Panc1 (cell line): ENCODE measurements at places on chromosomes 3 and 15. TPM values are rescaled to one million over a fixed set of nuclear protein-coding genes. Genes with fewer than 3 reads are reported as not detected.

GRCh38 chr3:175338775-175339535, 479.8 kb downstream of the NAALADL2 start:
- peak; percentile 30 for DNase-seq
- H3K4me3 ChIP-seq: no peak overlapping the region
- no peak overlapping the region for H3K27ac ChIP-seq
- no peaks in the 10 kb centered on the region for H3K27me3 ChIP-seq
- H3K4me1 ChIP-seq: no peaks in the 10 kb centered on the region
- H3K36me3 ChIP-seq: no peaks in the 10 kb centered on the region

DNA sequence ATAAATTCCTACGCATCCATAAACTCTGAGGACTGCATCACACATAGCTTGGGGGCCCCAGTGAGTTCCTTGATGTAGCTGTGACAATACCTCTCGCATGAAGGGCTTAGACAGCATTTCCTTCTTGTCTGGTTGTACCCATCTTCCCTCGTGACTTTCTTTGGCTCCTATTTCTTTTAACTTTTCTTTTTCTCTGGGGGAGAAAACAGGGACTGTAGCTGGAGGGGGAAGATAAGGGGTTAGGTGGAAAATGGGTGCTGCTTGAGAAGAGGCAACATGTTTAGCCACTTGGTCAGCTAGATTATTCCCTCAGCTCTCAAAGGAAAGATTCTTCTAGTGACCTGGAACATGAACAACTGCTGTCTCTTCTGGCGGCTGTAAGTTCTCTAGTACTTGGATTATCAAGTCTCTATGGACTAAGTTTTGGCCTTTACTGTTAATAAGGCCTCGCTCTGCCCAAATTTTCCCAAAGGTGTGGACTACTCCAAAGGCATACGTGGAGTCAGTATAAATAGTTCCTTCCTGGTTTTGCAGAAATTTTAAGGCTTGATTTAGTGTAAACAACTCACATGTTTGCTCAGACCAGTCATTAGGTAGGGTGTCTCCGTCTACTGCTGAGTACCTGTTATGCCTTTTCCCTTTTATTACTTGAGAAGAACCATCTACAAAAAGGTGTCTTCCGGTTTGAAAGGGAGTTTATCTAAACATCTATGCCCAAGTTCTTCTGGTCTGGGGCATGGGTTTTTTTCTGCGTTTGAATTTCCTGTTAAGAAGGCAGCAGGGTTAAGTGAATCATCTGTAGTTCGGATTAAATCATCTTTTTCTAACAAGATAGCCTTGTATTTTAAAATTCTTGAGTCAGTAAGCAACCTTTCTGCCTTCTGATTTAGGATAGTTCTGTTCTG, 21.0 kb upstream of the ATG7 start:
- H3K27ac ChIP-seq: no peak overlapping the region
- H3K36me3 ChIP-seq: no peaks in the 10 kb centered on the region
- no peak overlapping the region for H3K4me3 ChIP-seq
- no peaks in the 10 kb centered on the region for H3K27me3 ChIP-seq
- H3K4me1 ChIP-seq: no peaks in the 10 kb centered on the region

- DNase-seq: no peak
- H3K36me3 ChIP-seq: no peaks in the 10 kb centered on the region
- no peak overlapping the region for H3K27ac ChIP-seq
- H3K4me3 ChIP-seq: no peak overlapping the region
- no peaks in the 10 kb centered on the region for H3K4me1 ChIP-seq
Observed at GRCh38 chr3:66419036-66419435, 81.8 kb downstream of the LRIG1 start.

DNA sequence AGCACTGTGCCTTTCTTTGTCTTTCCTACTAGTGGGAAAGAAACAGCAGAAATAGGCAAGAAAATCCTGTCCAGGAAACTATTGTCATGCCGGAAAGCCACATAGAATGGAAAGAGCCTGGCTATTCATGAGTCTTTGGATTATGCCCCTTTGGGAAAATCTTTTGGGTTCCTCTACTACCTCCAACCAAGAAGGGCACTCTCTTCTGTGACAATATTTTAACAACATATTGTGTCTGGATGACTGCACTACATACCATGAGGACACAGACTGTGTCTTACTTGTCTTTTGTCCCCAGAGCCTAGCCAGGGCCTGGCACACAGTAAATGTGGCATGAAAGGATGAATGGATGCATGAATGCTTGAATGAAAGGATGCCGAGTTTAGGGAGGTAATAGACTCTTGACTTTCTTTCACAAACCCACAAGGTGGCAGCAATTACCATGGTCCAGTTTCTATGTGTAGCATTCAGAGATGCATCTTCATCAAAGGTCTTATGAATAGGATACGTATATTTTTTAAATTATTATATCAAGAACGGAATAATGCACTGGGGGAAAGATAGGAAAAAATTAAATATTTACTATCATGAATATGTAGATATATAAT, 30.3 kb downstream of the ARL14 start:
- peak overlapping the region; percentile 3; the same call in 1 of the 2 replicates for H3K27ac ChIP-seq
- no peak overlapping the region for H3K4me3 ChIP-seq
- no peaks in the 10 kb centered on the region; the same call in 1 of the 2 replicates for H3K27me3 ChIP-seq
- DNase-seq: peak; percentile 38
- no peaks in the 10 kb centered on the region for H3K36me3 ChIP-seq

DNA sequence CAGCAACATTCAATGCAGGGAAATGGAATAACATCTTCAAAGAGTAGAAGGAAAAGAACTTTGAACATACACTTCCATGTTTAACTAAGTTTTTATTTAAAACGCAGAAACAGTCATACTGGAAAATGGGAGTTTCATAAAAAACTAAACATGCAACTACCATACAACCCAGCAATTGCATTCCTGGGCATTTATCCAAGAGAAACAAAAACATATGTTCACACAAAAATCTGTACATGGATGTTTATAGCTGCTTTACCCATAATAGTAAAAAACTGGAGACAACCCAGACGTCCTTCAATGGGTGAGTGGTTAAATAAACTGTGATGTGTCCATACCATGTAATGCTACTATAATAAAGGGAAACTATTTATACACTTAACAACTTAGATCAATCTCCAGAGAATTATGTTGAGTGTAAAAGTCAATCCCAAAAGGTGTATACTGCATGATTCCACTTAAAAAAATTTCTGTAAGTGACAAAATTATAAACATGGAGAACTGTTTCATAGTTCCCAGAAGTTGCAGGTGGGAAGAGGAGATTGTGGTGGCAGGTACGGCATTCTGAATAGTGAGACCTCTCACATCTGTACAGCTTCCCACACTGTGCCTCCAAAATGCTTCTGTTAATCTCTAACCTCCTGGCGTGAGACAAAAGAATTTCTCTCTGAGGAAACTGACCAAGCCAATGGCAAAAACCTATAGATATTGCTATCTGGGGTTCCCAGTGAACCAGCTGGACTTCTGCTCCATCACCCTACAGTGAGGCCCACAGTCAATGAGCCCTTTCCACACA, 23.1 kb downstream of the ISG20 start:
- H3K27ac ChIP-seq: no peak overlapping the region
- DNase-seq: no peak
- H3K36me3 ChIP-seq: no peaks in the 10 kb centered on the region
- H3K27me3 ChIP-seq: peaks cover 4% of the 10 kb centered on the region; the same call in 1 of the 2 replicates

- no peak overlapping the region for H3K27ac ChIP-seq
- no peaks in the 10 kb centered on the region for H3K27me3 ChIP-seq
- no peaks in the 10 kb centered on the region for H3K36me3 ChIP-seq
- H3K4me3 ChIP-seq: no peak overlapping the region
- no peaks in the 10 kb centered on the region for H3K4me1 ChIP-seq
Observed at GRCh38 chr3:39814007-39814406, 4.6 kb downstream of the MYRIP start.

- H3K36me3 ChIP-seq: peaks cover 6% of the 10 kb centered on the region
- no peaks in the 10 kb centered on the region for H3K27me3 ChIP-seq
- no peak overlapping the region for H3K4me3 ChIP-seq
- H3K27ac ChIP-seq: no peak overlapping the region
- DNase-seq: no peak
Observed at GRCh38 chr3:10238345-10239183, 9.7 kb upstream of the TATDN2 start.

- no peak overlapping the region for H3K27ac ChIP-seq
- no peaks in the 10 kb centered on the region for H3K27me3 ChIP-seq
- H3K4me3 ChIP-seq: no peak overlapping the region
Observed at GRCh38 chr3:189132839-189133238, 38.9 kb upstream of the TPRG1 start.

DNA sequence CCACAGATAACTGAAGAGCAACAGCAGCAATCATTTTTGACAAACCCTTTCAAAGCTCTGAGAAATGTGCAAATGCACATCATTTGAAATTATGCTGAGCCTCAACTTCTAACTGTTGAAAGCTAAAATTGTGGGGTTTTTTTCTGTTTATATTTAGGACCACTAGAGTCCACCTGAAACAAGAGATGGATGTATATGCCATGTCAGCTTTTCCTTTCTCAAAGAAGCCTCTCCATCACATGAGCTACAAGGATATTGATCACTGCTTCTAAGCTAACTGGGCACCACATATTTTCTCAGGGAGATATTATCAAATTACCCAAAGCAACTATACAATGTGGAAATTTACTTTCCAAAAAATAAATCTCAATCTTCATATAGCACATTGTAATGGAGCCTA, 498.6 kb upstream of the ZNF385D start:
- H3K4me3 ChIP-seq: no peak overlapping the region
- H3K4me1 ChIP-seq: no peaks in the 10 kb centered on the region
- no peak for DNase-seq
- no peak overlapping the region for H3K27ac ChIP-seq
- H3K36me3 ChIP-seq: no peaks in the 10 kb centered on the region

DNA sequence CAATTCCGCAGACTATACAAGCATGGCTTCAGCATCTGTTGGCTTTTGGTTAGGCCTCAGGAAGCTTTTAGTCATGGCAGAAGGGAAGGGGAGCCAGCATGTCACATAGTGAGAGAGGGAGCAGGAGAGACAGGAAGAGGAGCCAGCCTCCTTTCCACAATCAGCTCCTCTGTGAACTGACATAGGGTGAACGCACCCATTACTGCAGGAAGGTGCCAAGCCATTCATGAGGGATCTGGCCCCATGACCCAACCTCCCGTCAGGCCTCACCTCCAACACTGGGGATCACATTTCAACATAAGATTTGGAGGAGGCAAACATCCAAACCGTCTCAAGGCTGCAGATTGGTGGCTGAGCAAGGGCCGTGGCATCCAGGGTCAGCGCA, 106.3 kb downstream of the LRRK1 start:
- DNase-seq: no peak
- H3K4me1 ChIP-seq: no peaks in the 10 kb centered on the region
- H3K36me3 ChIP-seq: peaks cover 8% of the 10 kb centered on the region
- H3K27me3 ChIP-seq: no peaks in the 10 kb centered on the region
- H3K27ac ChIP-seq: no peak overlapping the region

- H3K36me3 ChIP-seq: no peaks in the 10 kb centered on the region
- no peaks in the 10 kb centered on the region for H3K27me3 ChIP-seq
- no peak overlapping the region for H3K27ac ChIP-seq
- no peak overlapping the region for H3K4me3 ChIP-seq
- H3K4me1 ChIP-seq: no peaks in the 10 kb centered on the region
Observed at GRCh38 chr3:14210290-14210688, 31.7 kb downstream of the LSM3 start.

- H3K4me3 ChIP-seq: no peak overlapping the region
- no peaks in the 10 kb centered on the region for H3K4me1 ChIP-seq
- H3K27ac ChIP-seq: no peak overlapping the region
Observed at GRCh38 chr3:184665101-184665500, 46.8 kb downstream of the MAGEF1 start.

DNA sequence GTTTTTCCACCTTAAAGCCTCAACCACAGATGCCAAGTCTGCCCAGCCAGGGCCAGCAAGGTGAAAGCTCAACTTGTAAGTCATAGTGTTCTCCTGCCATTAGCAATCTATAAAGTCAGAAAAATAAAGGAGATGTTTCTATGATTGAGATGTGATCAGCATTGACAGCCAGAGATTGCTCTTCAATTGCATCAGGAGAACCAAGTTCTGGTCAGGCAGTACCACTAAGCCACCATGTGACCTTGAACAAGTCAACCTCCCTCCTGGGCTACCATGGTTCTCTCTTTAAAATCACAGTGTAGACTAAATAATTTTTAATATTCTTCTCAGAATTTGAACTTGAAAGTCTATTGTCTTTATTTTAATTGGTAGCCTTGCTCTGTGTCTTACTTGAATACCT, 220.3 kb upstream of the HES1 start:
- DNase-seq: no peak
- H3K36me3 ChIP-seq: no peaks in the 10 kb centered on the region
- no peak overlapping the region for H3K4me3 ChIP-seq
- no peak overlapping the region for H3K27ac ChIP-seq

DNA sequence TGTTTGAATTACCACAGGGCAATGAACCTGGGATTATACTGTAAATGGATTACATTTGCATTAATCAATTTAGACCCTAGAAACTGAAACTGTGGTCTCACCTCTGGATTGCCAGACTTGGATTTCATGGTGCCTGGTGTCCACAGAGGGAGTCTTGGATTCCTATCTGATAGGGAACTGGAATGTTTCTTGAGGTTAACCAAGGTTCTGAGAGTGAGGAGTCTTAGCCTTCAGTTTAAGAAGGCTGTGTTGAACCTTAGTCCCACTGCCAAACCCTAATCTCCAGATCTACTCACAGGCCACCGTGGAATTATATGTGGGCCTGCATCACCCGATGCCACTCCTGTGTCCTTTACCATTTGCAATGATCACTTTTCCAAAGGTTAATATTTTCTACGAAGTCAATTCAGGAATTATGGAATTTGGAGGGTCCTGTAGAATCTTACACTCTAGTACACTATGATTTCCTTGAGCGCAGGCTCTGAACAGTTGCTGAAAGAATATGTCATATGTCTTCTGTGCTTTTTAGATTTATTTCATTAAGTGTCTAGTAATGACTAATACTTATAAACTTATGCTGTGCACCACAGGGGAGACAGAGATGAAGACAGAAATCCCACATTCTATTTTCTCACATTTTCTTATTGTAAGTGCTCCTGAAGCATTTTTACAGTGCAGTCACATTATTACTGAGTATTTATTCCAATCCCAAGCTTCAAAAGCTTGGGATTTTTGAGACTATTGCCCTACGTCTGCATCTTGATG, 87.9 kb downstream of the EFL1 start:
- H3K27me3 ChIP-seq: no peaks in the 10 kb centered on the region
- DNase-seq: no peak
- H3K27ac ChIP-seq: no peak overlapping the region
- H3K4me3 ChIP-seq: no peak overlapping the region

- H3K4me1 ChIP-seq: peaks cover 8% of the 10 kb centered on the region; the same call in 1 of the 2 replicates
- no peak overlapping the region for H3K4me3 ChIP-seq
Observed at GRCh38 chr3:27544372-27544865, 60.2 kb upstream of the SLC4A7 start.

TRPM1 gene
- total RNA-seq: not detected

HCN4 gene
- 0.15 TPM for total RNA-seq

MGLL gene
- 2.1 TPM for total RNA-seq

TEX9 gene
- 4.1 TPM for total RNA-seq

MCF2L2 gene
- 1.0 TPM for total RNA-seq
